Gastroesophageal sphincter (tissue), 4 donors: ENCODE measurements at places on chromosomes 1 and 21.

DNA sequence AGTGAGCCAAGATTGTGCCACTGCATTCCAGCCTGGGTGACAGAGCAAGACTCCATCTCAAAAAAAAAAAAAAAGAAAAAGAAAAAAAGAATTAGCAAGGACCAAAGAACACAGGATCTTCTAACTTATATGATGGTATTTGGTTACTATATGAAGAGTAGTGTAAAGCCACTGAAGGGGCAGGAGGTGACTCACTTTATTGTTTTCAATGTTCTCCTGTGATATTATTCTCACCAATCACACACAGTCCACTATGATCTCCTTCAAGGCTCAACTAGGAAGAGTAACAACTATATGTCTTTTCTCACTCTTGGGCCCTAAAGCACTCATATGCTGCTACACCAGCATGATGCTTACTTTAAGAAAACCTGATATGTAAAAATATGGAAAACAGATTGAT lies 26.7 kb downstream of the RC3H1 start:
- ATAC-seq, result no peak

GRCh38 chr1:80657707-80658106 lies 1143.0 kb upstream of the ADGRL2 start:
- no peak for ATAC-seq

GRCh38 chr1:99850459-99851291 lies 514 bp downstream of the AGL start:
- peak; percentile 14 for ATAC-seq

- ATAC-seq, result no peak
Observed at GRCh38 chr1:224613486-224613885, 2.6 kb upstream of the CNIH3 start.

DNA sequence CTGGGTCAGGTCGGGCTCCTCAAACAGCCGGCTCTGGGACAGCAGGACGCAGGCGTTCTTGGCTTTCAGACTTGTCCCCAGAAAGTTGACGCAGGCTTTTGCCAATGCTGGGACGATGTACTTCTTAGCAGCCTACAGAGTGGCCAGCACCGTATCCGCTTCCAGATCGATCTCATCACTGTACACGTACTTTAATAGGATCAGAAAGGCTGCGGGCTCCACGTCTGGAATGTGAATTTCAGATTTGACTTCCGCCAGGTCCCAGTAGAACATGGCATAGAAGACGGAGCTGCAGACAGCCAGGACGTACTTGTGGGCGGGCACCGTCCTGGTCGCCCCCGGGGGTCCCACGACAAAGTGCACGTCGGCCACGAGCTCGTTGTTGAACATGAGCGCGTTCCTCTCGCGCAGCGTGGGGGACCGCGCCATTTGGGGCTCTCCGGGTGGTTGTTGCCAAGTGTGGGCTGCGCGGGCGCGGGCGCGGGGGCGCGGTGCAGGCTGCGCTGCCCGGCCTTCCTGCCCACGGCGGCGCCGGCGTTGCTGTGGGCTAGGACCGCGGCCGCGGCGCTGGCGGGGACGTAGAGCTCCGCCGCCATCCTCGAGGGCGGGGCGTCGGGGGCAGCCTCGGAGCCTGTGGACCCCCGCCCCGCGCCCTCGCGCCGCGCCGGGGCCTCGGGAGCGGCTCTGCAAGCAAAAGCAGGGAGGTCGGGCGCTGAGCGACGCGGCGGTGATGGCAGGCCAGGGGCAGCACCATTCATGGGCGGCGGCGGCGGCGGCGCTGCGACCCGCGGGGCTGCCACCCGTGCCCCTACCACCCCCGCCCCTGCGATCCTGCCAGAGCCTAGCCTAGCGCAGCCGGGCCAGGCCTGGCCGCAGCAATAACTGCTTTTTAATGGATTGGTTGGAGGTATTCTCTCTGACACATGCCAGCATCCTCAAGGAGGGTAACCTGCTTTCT lies 10.6 kb downstream of the CNR2 start:
- peak; percentile 25 for ATAC-seq

GRCh38 chr1:235006132-235006721 lies 122.4 kb downstream of the TOMM20 start:
- ATAC-seq, result no peak

DNA sequence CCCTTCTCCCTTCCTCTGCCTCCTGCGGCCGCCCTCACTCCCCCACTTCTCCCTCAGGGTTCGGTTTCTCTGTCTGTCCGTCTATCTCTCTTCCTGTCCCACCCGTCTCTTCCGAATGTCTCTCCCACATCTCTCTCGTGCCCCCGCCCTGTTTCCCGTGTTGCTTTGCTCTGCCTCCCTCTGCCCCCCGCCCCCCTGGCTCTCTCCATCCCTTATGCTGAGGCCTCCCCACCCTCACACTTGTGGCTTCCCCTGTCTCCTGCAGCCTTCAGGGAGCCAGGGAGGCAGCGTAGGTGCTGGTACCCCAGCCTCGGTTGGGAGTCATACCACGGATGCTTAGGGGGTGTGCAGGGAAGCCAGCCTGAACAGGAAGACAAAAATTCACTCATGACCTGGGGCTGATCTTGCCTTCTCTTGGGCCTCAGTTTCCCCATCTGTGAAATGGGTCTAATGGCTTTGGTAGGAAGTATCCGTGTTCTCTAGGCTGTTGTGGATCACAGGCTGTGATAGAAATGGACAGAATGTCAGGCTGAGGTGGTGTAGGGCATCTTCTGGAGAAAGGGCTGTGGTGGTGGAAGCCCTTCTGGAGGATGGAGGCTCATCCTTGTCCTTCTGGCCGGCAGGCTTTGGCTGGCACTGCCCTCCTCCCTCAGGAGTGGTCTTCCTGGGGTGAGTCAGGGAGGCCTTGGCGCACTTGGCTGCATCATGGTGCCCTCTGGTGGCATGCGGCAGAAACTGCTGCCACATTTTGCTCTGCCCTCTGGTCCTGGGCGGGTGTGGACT lies 55.5 kb downstream of the FOXO6 start:
- ATAC-seq, result peak; percentile 36

GRCh38 chr1:1206376-1206965 lies at the start of gene TNFRSF18:
Gene TNFRSF18, minus strand, starts transcription at chr1:1206592. Its CDS starts 21 bp downstream, at chr1:1206571.
- ATAC-seq, result no peak

DNA sequence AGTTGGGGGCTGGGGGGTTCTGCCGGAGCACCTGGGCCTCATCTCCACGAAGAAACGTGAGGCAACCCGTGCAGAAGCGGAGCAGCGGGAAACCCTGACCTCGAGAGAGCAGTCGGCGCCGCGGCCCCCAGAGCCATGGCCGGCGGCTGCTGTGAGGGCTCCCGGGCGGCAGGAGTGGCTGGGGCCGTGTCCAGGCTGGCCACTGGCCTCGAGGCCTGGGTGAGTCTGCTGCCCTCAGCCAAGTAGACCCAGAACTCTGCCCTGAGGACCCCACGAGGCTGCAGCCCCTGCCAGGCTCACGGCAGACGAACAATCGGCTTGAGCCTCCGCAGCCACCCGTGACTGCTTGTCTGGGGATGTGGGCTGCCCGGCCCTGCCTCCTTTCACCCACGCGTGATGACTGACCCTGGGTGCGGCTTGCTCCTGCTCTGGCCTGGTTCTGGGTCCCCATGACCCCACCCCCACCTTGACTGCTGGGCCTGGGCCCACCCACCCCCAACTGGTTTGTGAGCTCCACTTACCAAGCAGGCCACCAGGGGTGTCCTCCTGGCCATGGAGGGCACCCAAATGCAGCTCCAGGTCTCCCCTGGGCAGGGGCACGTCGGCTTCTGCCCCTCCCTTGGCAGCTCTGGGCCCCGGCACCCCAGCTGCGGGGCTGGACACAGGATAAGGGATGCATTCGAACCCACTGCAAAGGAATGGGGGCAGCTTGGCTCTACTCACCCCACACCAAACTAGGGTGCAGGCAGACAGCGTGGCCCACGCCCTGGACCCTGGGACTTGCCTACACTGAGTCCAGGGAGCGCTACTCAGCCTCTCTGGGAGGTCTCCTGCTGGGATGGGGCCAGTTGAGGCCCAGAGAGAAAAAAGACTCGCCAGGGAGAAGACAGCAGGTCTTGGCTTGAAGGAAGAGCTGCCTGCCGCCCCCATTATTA lies 34.2 kb downstream of the MORN1 start:
- no peak for ATAC-seq

- no peak for ATAC-seq
Observed at GRCh38 chr1:160247053-160247452, 15.3 kb downstream of the DCAF8 start.

DNA sequence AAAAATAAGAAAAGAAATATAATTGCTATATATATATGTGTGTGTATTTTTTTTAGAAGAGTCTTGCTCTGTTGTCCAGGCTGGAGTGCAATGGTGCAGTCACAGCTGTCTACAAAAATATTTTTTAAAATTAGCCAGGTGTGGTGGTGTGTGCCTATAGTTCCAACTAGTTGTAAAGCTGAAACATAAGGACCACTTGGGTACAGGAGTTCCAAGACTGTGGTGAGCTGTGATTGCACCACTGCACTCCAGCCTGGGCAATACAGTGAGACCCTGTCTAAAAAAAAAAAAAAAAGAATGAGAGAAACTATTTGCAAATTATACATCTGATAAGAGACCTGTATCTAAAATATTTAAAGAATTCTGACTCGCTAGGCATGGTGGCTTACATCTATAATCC lies 42.0 kb downstream of the BMP8A start:
- ATAC-seq, result no peak

GRCh38 chr1:10451287-10451686 lies 1.5 kb downstream of the CORT start:
- ATAC-seq, result no peak

DNA sequence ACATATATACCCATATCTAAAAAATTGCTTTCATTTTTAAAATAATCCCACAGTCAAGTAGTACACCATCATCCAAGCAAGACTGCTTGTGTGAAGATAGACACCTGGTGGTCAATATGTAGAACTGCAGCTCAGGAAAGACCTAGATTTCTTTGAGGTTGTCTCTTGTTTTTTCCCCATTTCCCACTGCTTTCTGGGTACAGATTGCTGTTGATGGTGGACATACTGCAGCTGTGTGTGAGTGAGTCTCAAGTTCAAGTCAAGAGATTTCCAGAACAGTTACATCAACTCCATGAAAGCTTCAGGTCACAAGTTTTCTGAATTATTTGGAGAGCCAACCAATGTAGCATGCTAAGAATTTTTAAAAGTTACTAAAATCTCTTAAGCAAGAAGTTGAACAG lies 306.4 kb downstream of the DUSP10 start:
- ATAC-seq, result peak; percentile 85

DNA sequence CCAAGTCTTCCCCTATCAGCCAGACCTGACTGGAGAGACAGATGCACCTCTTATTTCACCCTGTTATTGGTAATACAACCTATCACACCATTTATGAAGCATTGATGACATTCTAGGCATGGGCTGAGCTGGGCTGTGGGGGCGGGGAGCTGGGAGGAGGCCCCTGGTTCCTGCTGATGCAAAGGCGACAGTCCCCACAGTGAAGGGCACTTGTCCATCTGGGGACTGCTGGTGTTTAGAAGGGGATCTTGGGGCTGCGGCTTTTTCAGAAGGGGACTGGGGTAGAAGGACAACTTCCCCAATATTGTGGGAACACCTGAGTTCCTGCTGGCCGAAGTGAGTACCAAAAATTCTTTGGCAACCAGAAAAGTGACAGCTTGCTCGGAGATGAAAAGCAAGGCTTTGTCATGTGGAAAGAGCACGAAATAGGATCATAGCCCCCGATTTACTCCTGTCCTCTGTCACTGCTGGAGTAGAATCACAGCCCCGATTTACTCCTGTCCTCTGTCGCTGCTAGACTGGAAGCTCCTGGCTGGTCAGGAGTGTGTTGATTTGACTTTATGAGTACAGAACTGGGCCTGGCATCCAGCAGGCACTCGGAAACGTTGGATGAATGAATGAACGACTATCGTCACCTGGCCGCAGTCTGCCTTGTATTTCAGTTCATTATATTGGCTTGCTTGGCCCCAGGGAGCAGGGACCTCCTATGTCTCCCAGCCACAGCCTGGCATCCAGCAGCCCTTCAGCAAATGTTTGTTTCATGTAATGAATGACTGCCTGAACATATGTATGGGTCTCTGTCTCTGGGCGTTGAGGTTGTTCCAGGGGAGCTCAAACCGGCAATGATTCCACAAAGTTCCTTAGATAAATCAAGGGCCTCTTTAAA lies 16.5 kb upstream of the ETV3L start:
- no peak for ATAC-seq

DNA sequence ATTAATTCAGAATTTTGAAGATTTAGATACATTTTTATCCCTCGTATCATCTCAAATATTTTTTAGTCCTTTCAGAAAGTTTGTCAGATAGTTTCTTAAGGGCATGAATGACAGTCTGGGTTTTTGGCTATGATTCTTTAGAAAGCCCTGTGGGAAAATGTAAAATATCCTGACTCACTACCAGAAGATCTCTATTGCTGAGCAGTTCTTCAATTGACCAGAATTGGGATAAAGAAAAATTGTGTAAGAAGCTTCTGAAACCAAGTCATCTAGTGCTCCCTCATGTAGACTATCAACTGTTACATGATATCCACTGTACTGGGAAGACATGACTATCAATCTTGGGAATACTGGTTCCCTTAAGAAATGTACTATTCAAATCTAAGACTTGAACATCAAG lies 608.3 kb upstream of the CHRM3 start:
- ATAC-seq, result no peak

GRCh38 chr21:43269440-43269839 lies 100.6 kb downstream of the CRYAA start:
- no peak for ATAC-seq

GRCh38 chr1:10007169-10007568 lies 10.1 kb downstream of the RBP7 start:
- ATAC-seq, result no peak

DNA sequence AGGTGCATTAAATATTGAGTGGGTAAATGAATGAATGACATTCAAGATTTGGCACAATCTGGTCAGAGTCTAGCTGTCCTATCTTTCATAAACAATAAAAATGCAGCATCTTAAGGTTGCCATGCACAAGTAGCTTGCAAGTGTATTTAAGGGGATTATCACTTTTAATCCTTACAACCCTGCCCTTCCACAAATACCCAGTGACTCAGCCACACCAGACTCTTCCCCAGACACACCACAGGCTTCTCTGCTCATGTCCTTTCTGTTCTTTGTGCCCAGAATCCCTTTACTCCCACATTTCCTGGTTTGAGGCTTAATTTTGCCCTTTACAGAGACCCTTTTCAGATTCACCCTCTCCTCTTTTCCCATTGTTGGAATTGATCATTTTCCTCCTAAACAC lies 59.8 kb downstream of the KIRREL1 start:
- ATAC-seq, result no peak

DNA sequence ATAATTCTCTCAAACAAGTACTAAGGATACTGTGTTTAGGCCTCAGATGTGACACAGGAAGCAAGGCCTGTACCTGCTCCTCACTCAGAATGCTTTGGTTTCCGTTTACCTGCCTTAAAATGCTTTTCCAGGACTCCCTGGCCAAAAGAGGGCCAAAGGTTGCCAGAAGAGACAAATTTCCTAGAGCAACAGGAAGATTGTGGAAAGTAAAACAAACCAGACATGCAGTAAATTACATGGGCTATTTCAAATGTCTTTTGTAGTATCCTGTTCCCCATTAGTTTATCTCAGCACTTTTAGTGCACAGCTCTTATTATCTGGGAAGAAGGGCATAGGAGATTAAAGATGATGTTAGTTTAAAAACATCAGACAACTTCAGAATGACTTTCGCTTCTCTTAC lies 280.0 kb downstream of the NFIA start:
- ATAC-seq, result no peak

GRCh38 chr1:240567066-240567465 lies 44.9 kb downstream of the GREM2 start:
- no peak for ATAC-seq

- ATAC-seq, result no peak
Observed at GRCh38 chr1:18234790-18235242, 127.2 kb downstream of the IGSF21 start.
